Activated gamma-delta T cell (primary cell): ENCODE measurements at places on chromosomes 11 and 22.

- DNase-seq: no peak
Observed at GRCh38 chr11:9760193-9760575, 96.3 kb downstream of the SWAP70 start.

- no peak for DNase-seq
Observed at GRCh38 chr11:12592283-12592682, 81.9 kb upstream of the TEAD1 start.

DNA sequence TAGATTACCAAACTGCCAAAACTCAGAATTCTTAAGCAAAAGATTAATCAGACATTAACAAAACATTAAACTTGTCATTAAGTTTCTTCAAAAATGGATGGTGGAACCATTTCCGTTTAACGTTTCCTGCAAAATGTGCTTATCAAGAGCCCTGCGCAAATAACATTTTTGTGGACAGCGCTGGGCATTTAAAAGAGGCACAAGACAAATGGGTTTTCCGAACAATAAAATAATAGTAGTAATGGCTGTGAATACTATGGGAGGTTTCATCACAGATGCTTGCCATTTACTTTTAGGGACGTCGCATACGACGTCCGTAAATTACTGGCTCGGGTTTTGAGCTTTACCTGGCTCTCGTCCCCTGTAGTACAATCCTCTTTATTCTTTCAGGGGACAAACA lies 1.1 kb downstream of the NPAT start:
- no peak for DNase-seq

- no peak for DNase-seq
Observed at GRCh38 chr11:67256477-67257135, 9.7 kb upstream of the GRK2 start.

GRCh38 chr11:64892838-64893193 lies 14.4 kb upstream of the EHD1 start:
- no peak for DNase-seq

GRCh38 chr11:69711822-69712801 lies 8.3 kb upstream of the FGF19 start:
- no peak for DNase-seq

GRCh38 chr11:125675196-125675595 lies 5.5 kb downstream of the ACRV1 start:
- no peak for DNase-seq

- DNase-seq: no peak
Observed at GRCh38 chr11:2940921-2941821, 12.0 kb upstream of the PHLDA2 start.

GRCh38 chr22:44127356-44127755 lies 53.4 kb upstream of the PARVG start:
- DNase-seq: no peak

GRCh38 chr11:78177216-78177615 lies 11.2 kb downstream of the KCTD21 start:
- no peak for DNase-seq

GRCh38 chr11:77421041-77421723 lies 52.7 kb downstream of the PAK1 start:
- DNase-seq: no peak

DNA sequence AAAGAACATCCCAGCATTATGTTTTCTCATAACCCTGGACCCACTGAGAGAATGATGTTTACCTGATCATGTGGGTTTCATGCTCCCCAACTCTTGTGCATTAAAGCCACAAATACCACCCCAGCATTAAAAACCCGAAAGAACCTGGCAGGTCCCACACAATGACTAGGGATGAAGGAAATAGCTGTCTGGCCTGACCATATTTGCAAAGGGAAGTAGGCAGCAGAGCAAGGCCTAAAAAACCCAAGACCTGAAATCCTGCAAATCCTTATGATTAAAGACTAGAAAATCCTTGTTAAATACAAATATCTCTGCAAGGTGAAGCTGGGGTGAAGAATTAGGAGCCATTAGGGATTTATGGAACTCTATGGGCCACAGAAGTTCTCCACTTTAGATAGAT lies 23.7 kb downstream of the PAK1 start:
- no peak for DNase-seq

- no peak for DNase-seq
Observed at GRCh38 chr11:86182976-86183584, 61.5 kb upstream of the EED start.

- DNase-seq: no peak
Observed at GRCh38 chr11:2263071-2263565, 7.3 kb downstream of the ASCL2 start.

GRCh38 chr11:128804481-128804880 lies 62.6 kb downstream of the KCNJ1 start:
- DNase-seq: no peak

DNA sequence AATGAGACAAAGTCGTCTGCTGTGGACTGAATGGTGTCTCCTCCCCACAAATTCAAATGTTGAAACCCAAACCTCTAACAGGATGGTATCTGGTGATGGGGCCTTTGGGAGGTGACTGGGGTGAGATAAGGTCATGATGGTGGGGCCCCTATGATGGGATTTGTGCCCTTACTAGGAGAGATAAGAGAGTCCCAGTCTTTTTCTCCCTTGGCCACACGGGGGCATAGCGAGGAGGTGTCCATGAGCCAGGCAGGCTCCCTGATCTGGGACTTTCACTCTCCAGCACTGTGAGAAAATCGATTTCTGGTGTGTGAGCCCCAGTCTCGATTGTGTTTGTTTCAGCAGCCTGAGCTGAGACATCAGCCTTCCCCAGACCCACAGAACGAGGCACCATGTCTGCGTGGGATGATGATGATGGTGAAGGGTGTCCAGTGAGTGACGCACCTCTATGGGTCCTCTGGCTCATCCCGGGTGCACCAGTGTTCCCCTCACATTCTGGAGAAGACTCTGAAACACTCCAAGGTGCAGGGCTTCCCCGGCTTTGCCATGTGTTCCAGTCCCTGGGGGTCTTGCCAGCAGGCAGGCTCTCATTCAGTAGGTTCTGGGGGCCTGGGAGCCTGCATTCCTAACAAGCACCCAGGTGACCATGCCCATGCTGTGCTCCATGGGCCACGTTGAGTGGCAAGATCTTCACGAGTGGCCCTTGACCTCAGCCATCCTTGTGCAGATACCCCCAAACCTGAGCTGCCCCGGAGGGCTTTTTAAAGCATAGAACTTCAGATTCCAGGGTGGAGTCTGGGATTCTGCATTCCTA lies 363.0 kb downstream of the CTTN start:
- DNase-seq: no peak

DNA sequence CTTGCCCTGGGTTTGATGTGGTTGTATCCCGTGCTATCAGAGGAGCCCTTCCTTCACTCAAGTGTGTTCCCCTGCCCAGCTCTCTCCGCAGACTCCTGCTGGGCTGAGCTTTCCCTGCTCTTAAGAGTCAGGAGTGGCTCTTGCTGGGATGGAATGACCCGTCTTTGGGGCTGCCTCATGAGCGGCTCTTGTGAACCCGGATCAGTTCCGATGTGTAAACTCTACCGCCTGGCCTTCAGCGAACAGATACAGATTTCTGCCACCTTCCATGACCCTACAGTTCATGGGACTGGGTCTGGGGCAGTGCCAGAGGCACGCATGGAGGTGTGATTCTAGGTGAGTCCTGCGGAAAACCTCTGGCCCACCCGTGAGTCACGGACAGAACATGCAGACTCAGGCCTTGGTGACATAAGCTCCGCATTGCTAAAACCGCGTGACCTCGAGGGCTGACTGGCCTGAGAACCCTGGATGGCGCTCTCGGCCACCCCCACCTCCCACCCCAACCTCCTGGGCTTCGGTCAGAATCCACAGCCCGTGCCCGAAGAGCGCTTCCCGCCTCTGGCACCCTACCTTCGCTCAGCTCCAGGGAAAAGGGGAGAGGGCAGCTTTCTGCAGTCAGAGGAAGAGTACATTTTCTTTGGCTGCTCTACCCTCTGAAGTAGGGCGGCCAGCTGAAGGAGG lies 1.3 kb upstream of the ZBTB16 start:
- DNase-seq: no peak

DNA sequence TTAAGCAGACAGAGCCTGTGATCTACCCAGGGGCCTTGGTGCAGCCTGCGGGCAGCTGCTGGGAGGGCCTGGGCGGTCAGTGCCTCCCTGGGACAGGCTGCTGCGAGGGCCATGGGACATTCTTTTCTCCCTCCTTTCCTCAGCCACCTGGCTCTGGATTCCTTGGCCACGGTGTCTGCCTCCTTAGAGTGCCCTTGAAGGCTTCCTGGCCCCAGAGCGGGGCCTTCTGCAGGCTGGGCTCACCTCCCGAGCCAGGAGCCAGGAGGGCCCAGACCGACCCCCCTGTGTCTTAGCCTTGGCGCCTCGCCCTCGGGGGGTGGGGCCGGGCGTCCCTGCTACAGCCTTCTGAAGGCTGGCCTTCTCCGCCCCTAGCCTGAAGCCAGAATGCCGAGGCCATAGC lies 231.2 kb downstream of the TBC1D22A start:
- no peak for DNase-seq
